ENCODE measurements at places on chromosomes 12 and 14. TPM values are rescaled to one million over a fixed set of nuclear protein-coding genes. Genes with fewer than 3 reads are reported as not detected.

The VPS33A gene
- total RNA-seq, result 19.1 TPM

DNA sequence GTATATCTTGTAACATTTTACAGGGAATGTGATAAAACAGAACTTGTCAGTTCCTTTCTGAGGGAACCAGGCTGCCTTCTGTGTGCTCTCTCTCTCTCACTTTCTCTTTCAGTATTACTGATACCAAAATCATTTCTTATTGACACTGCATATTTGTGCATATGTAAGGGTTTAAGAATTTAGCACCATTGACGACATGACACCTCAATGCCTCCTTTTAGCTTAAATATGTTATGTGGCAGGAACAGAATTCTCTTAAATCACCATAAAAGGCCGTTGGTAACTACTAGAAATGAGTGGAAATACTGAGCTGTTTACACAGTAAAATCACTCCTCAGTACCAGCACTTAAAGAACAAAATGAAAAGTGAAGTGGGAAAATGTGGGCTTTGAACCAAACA lies 457.7 kb upstream of the SYT1 start:
- DNase-seq, result no peak

The KIF26A gene
- total RNA-seq, result 8.6 TPM

DNA sequence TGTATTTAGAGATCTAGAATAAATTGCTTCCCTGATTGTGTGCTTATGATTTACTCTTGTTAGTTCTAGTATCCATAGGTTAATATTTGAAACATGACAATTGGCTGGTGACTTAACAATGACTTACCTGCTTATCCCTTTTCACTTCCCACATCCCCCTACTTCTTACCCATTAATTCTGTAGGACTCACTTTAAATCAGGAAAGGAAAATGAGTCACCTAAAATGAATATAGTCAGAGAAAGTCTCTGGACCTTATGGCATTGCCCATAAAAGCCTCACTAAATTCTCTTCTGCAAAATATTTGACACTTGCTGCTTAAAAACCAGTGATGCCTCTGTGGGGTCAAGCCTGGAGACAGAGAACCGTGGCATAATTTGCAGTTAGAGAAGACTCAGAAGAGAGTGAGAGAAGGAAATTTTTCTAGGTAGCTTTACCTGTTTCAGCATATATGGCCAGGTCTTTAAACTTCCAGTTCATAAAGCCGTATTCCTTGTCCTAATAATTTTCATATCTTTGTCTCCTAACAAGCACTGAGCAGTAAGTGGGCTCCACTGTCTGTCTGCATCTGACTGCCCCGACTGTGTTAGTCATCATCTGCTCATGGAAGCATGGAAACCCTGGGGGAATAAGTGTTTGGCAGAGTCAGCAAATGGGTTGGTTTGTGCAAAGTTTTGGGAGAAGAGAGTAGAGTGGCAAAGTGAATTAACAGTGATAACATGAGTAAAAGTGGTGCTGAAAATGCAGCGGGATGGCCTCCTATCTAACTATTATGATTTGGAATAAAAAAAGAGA lies 294.4 kb downstream of the AKAP6 start:
- DNase-seq, result no peak

- no peak for DNase-seq
Measured at GRCh38 chr12:93612776-93613175, 40.3 kb downstream of the SOCS2 start.

GRCh38 chr12:59651229-59651920 lies 55.5 kb downstream of the SLC16A7 start:
- DNase-seq, result no peak

DNA sequence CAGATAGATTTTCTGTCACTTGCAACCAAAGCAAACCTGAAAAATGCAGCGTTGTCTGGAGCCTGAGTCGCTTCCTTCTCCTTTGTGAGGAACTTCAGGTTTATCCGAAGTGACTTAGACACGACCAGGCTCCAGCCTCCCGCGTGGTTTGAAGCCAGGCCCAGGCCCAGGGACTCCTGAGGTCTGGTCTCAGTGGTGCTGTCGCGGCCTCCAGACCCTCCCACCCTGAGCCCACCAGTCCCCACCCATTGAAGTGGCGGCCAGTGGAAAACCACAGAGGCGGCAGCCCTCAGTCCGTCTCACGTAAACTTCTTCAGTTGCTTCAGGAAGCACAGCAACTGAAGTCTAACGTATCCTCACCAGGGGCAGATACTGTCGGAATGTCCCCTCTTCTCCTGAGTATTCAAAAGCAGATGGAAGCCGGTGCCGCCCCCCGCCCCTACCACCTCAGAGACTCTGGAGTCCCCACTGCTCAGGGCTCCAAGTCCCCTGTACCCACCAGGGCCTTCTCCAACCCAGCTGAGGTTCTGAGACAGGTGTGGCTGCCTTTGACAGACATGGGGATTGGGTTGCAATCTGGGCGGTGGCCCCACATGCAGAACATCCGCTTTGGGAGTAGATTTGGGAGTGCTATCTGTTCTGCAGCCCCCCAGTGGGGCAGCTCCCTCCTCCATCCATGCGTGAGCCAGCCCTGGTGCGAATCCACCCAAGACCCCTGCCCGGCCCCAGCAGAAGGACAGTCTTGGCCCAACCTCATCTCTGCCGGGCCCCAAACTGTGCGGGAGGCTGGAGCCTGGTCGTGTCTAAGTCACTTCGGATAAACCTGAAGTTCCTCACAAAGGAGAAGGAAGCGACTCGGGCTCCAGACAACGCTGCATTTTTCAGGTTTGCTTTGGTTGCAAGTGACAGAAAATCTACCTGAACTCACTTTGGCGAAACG lies 26.6 kb upstream of the GALNT9 start:
- DNase-seq, result peak; percentile 55

The LRRK2 gene
- total RNA-seq, result 62.2 TPM

The SYNDIG1L gene
- total RNA-seq, result 0.23 TPM

GRCh38 chr12:72346363-72346944 lies 74.3 kb downstream of the TRHDE start:
- no peak for DNase-seq

DNA sequence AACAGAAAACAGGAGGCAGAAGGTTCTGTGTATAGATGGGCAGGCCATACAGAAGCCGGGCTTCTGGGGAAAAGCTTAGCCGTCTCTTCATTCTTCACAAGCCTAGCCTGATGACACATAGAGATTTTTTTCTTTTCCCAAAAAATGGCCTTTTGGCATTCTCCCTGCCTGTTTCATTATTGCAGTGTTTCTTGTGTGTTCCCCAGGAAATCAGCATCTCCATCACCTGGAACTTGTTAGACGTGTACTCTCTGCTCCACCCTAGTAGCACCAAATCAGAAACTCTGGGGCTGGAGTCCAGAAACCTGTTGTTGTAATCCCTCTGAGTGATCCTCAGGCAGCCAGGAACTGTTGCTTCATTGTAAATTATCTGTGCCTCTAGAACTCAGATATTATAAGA lies 388.1 kb downstream of the CCDC91 start:
- DNase-seq, result no peak

GRCh38 chr12:85575120-85576096 lies 260.8 kb downstream of the RASSF9 start:
- no peak for DNase-seq

GRCh38 chr12:86710109-86710508 lies 453.9 kb upstream of the MGAT4C start:
- DNase-seq, result no peak

GRCh38 chr14:30848449-30849240 lies 25.7 kb upstream of the COCH start:
- DNase-seq, result no peak

The WASHC3 gene
- total RNA-seq, result 66.5 TPM

The DPPA3 gene
- not detected for total RNA-seq

The GRIN2B gene
- 0.69 TPM for total RNA-seq

- DNase-seq, result no peak
Measured at GRCh38 chr12:78885466-78885865, 20.9 kb downstream of the SYT1 start.

The VASH1 gene
- total RNA-seq, result 16.9 TPM

DNA sequence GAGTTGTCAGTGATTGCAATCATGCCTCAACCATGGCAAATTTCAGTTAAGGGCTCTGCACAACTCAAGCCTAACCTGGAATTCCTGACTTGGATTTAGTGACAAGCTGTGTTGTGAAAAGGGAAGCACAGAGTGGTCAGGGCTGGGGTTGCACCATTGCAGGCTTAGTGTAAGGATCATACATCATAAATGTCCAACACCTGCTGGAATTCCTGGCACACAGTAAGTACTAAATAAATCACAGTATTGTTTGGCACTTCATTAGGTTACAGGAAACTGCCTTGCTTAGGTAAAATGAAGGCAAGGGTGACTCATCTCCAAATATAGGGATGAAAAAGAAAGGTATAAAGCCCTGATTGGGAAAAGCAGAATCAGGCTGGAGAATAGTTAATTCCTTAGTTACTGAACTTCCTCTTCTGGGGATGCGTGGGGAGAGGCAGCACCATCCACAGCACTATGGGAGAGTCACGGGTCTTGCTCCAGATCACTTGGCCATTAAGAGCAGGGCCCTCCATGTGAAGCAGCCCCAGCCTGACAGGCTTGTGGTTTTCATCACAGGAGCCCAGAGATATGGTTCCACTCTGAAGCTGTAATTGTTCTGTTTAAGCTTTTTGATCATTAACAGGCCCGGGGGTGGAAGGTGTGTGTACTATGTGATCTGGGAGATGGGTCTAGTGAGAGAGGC lies 39.7 kb downstream of the SLC8A3 start:
- no peak for DNase-seq

DNA sequence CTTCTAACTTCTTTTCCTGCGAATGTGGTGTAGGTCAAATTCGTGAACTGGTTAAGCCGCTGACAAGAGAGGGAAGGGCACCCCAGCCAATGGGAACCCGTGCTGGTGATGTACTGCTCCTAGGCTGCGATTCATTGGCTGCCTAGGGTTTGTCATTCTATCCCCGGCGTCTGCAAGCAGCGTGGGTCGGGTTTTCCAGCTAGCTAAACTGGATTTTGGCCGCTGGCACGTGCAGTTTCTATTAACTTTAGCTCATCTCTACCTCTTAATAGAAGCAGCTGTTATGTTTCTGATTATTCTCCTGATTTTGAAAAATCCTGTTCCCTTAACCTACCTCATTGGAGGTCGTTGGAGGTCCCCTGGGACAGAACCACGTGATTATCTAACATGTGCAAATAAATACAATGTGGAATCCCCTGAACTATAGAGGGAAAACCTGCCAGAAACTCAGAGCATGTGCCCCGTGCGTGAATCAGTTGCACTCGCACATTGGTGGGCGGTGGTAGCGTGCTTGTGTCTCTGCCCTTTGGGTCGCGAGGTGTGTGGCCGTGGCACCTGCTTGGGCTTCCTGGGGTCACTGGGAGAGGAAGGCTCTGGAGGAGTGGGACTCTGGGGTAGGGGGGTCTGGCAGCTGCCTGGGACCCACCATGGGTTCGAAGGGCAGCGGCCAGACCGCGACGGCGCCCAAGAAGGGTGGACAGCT lies 876 bp upstream of the PPM1A start:
- DNase-seq, result peak; percentile 96

DNA sequence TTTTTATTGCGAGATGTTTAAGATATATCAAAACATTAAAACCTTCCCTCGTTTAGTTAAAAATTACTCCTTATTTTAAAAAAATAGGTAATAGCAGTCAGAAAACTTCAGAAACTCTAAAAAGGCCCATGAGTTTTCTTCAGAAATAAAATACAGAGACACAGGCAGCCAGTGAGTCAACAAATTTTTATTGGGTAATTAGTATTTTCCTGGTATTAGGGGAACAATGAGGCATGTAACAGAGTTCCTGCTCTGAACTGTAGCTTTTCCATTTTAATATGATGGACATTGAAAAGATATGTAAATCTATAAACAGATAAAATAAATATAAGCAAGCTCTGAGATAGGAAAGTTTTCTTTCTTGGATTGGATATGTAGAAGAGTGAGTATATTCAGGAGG lies 399 bp upstream of the ZNF705A start:
- no peak for DNase-seq

GRCh38 chr14:77903221-77903620 lies 103.3 kb downstream of the ADCK1 start:
- DNase-seq, result no peak

The KLHDC1 gene
- total RNA-seq, result 11.4 TPM

The GNB3 gene
- total RNA-seq, result 1.2 TPM

The HCAR3 gene
- total RNA-seq, result 17.3 TPM

The SCFD1 gene
- 65.9 TPM for total RNA-seq

The FAM222A gene
- total RNA-seq, result 15.1 TPM

- DNase-seq, result no peak
Measured at GRCh38 chr14:34781242-34781641, 66.8 kb upstream of the CFL2 start.

GRCh38 chr12:95641299-95641952 lies 90.2 kb upstream of the USP44 start:
- DNase-seq, result no peak

GRCh38 chr14:103000291-103000921 lies 56.9 kb downstream of the CDC42BPB start:
- no peak for DNase-seq

DNA sequence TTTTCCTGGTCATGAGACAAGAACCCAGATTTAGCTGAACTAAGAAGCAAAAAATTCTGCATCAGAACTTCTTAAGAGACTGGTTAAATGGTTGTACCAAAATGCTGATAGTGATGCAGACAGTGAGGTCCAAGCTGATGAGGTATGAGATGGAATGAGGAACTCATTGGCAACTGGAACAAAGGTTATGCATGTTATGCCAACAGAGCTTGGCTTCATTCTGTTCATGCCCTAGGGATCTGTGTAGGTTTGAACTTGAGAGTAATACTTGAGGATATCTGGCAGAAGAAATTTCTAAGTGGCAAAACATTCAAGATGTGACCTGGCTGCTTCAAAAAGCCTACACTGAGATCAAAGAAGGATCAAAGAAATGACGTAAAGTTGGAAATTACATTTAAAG lies 398.0 kb downstream of the FSCB start:
- no peak for DNase-seq

GRCh38 chr12:127162902-127163301 lies 1104.1 kb upstream of the TMEM132C start:
- DNase-seq, result no peak

- DNase-seq, result no peak
Measured at GRCh38 chr12:46148327-46149078, 120.3 kb downstream of the SLC38A1 start.

GRCh38 chr14:104450811-104451401 lies 128.7 kb upstream of the C14orf180 start:
- no peak for DNase-seq

- no peak for DNase-seq
Measured at GRCh38 chr12:90058704-90059103, 350.1 kb upstream of the ATP2B1 start.

The FAM90A1 gene
- 0.14 TPM for total RNA-seq

The KITLG gene
- total RNA-seq, result 3.4 TPM

The FSCB gene
- not detected for total RNA-seq

- peak; percentile 36 for DNase-seq
Measured at GRCh38 chr14:24143511-24143910, 2.1 kb upstream of the EMC9 start.
